BJ (cell line): ENCODE measurements at places on chromosomes 16 and 17.
A peak's percentile ranks its signal among the peaks of the same experiment; 100 is the strongest.

DNA sequence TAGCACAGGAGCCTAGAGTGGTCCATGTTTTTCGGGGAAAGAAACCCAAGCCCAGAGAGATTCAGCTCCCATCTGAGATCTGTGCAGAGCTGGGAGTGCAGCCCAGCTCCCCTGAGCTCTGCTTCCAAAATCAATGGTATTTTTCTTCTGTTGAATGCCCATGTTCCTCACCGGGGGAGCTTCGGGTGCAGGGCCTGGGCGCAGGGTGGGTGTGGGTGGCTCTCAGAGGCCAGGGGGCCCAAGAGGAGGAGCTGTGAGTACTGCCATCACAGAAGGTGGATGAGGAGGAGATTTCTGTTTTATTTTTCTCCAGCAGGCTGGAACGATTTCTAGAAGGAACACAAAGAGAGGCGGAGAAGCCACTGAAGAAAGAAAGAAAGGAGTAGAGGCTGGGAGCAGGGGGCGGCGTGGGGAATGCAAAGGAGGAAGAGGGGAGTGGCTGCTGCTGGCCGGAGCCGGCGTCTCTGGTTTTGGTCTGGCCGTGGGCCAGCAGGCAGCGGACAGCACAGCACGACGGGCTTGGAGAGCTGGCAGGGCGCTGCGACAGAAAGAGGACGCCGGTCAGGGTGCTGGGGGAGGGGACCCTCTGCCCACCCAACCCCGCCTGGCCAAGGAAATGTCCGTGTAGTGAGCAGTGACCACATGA lies 76.2 kb upstream of the KSR1 start:
- DNase-seq = no peak

GRCh38 chr16:58638148-58639036 lies 8.8 kb upstream of the CNOT1 start:
- peak; percentile 70 for DNase-seq

GRCh38 chr17:70906808-70907207 lies 737.5 kb downstream of the KCNJ2 start:
- no peak for DNase-seq

DNA sequence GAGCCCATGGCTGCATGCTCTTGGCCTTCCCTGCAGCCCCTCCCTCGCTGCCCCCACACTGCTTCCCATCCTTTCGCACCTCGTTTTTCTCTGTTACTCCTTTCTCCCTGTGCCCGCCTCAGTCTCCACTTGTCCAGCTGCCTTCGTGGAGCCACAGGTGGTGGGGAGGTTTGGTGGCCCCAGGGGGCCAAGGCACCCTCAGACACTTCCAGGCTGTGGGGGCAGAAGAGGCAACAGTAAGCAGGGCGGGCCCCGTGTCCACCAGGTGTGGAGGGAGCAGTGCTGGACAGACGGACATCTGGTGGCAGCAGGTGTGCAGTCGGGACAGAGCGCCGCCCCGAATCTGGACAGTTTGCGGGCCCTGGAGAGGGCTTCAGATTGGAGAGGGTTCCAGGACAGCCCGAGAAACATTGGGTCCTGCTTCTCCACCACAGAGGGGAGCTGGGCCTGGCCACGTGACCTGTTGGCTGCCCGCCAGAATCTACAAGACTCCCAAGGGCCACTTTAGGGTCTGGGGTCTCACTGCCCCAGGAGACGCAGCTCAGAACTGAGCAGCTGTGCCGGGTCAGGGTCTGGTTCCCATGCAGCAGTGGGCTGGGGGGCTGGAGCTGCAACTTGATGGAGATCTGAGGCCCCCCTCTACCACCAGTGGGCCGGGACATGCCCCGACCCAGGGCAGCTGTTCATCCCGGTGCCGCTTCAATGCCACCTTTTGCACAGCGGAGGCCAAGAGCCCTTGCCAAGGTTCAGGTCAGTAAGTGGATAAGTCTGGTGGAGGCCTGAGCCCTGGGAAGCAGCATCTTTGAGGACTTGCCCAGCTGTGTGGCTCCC lies 22.8 kb downstream of the BAHCC1 start:
- DNase-seq = no peak

DNA sequence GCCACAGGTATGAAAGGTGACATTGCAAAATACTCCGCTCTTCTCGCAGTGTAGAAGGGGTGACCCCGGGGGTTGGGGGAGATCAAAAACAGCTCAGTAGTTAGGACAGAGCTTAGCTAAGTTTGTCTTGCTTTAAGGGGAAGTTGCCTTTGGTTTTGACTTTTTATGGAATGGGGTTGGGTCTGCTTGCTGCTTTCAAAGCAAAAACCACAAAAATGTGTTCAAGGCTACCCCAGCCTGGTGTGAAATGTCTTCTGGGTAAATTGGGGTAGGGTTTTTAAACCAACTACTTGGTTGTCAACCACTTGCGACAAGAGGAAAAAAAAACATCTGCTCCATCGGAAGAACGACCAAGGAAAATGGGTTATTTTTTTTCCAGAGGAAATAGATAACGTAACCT lies 6.2 kb downstream of the FUS start:
- DNase-seq = no peak

DNA sequence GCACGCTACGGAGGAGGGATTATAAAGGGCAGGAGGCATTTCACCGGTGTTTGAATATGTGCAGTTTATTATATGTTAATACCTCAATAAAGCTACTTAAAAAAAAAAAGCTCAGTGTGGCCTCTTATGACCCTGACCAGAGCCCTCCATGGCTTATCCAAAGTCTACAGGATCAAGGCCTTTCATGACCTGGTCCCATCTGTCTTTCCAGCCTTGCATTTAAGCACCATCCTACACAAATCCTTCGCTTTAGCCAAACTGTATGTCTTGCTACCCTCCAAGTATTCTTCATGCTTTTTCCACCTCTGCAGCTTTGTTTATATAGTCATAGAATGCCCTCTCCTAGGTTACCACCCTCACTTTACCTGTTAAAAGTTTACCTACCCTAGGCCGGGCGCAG lies 6.5 kb downstream of the MFSD6L start:
- no peak for DNase-seq
